Hindlimb muscle (tissue), 1 donor: ENCODE measurements at places on chromosomes 6 and 20.
A peak's percentile ranks its signal among the peaks of the same experiment; 100 is the strongest.

DNA sequence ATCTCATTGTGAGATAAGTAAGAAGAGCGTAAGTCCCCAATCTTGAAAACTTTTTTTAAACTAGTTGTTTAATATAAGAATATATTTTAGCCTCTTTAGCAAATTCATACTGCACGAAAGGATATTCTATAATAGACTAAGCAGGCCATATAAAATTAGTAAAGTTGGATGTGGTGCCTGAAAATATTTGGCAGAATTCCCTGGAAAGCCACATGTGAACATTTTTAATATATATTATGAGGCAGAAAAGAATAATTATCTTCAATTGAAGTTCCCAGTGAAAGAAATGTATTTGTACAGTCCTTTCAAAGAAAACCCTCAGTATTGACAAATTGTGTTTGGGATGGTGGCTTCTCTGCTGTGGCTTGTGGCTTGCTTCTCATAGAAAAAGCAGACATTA, 237.5 kb upstream of the JAG1 start:
- no peak for DNase-seq

DNA sequence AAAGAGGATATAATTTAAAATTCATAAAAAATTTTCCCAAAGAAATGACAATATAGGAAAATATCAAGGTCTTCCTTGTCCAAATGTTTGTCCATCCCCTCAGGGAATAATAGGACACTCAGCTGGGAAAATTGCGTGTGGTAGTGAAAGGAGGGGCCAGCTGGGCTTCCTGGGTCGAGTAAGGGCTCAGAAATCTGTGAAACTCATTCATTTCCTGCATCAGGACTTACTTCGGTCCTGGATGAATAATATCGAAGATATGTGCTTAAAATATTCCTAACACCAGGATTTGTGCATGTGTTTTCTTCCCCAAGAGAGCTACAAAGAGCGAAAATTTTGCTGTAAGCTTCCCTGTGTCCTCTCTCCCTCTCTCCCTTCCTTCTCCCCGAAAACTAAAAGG, 118.2 kb upstream of the GJE1 start:
- DNase-seq, result no peak

GRCh38 chr20:22682381-22682780, 98.0 kb upstream of the FOXA2 start:
- no peak for DNase-seq

DNA sequence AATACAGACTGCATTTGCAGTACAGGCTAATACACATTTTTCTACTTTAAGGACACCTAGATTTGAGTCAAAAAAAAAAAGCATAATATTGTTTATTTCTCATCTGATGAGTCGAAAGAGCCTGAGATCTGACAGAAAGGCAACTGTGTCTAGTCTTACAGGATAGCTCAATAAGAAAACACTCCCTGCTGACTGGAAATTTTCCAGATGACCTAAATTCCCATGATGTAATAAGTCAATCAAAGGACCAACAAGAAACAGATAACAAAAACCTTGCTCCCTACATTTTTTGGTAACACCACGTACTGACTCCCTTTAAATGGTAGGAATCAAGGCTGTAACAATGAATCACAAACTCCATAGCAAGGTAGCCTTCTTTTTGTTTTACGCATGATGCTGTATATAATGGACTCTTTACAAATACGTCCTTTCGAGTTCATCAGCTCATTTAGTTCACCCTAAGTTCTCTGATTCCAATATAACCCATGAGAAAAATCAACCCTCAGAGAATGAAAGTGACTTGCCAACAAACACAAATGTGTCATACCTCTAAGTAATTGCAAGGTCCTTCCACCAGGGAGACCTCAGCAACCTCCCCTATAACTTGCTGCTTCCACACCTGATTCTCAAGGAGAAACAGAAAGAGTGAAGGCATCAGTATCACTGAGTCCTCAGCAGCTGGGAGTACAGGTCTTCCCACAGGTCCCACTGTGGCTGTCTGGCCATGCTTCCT, 12.1 kb downstream of the TBX18 start:
- DNase-seq, result no peak

GRCh38 chr20:20463933-20464374, 96.0 kb downstream of the INSM1 start:
- peak; percentile 32 for DNase-seq

- DNase-seq, result no peak
These were observed 7.4 kb downstream of the SERPINB1 start for GRCh38 chr6:2834262-2834661.

- no peak for DNase-seq
These were observed 320.7 kb downstream of the CBLN4 start for GRCh38 chr20:55684578-55684977.

- no peak for DNase-seq
These were observed 42.4 kb downstream of the PACRG start for GRCh38 chr6:162770136-162770535.

GRCh38 chr6:170476360-170476759, 76.7 kb downstream of the PSMB1 start:
- DNase-seq, result no peak

GRCh38 chr20:18465536-18466200, 1.2 kb downstream of the DZANK1 start:
- DNase-seq, result no peak

DNA sequence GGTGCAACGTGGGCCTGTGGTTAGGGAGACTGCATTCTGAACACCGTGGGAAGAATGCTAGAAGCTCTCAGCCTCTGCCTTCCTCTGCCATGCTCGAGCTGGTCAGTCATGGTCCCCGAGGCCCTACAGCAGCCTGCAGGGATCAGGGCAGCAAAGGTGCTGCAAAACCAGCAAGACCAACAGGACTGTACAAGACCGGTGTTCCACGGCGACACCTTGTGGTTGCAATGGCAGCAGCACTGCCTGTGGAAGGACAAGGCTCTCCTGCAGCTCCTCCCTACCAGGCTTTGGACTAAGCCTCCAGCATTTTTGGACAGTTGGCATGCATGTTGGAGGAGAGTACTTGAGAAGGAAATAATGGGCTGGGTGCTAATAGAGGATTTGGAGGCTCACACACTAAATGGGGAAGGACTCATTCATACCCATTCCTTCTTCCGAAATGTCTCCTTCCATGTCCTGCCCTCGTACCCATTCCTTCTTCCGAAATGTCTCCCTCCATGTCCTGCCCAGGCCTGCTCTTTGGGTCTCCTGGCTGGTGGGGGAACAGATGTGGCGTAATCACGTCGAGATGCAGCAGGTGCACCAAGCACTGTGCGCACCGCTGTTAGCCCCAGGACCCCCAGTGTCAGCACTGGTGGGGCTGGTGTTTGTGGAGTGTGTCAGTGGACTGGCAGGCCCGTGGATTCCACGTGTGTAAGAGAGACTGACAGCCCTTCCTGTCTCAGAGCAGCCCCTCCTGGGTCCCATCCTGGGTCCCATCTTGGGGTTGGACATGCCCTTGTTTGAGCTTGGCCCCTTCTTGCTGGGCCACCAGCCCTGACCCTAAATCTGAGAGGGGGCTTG, 18.6 kb upstream of the MYT1 start:
- DNase-seq, result no peak
